Right renal pelvis (tissue), 4 donors: ENCODE measurements at places on chromosomes 6 and 20. TPM values are rescaled to one million over a fixed set of nuclear protein-coding genes. Genes with fewer than 3 reads are reported as not detected.

- DNase-seq, result no peak
Measured at GRCh38 chr20:59026904-59027740, 5.0 kb downstream of the ATP5F1E start.

GRCh38 chr6:147930745-147931144 lies 411.9 kb upstream of the SASH1 start:
- no peak for DNase-seq

GRCh38 chr6:96520171-96521115 lies 1.2 kb upstream of the UFL1 start:
- DNase-seq, result no peak

GRCh38 chr6:15518057-15518456 lies 144.8 kb downstream of the DTNBP1 start:
- DNase-seq, result no peak

DNA sequence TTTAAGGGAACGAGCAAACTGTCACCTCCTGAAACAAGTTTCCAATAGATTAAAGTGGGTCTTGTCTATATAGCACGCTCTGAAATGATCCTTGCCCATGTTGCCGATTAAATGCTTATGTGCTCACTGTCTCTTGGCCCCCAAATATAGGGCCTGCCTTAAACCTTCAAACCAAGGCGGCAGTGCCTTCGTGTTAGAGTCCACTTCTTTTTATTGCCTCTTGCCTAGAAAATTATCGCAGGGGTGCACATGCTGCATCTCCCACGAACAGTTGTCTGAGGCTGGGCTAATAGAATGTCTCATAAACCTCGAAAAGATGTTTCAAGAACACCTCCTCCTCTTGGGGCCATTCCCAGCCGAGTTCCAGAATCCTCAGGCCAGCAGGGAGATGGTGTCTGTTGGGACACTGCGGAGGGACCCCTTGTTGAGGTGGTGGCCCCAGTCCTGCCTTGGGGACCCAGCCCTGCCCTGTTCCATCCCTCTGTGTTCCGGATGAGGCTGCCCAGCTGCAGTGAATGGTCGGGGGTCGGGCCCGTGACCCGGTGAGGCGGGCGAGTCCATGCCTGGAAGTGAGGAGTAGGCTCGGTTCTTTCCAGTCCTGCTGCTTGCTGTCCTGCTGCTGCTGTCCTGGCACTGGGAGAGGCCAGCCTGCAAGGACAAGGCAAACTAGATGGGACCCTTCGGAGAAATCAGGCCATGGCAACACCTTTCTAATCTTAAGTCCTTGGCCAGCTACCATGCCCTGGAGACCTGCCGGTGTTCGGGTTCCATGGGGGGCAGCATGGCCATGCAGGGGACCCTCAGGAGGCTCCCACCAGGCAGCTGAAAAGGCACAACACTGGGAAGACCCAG lies 34.7 kb upstream of the SLCO4A1 start:
- DNase-seq, result no peak

The CCN6 gene
- 2.8 TPM for polyA plus RNA-seq

The SPAG4 gene
- 2.0 TPM for polyA plus RNA-seq

DNA sequence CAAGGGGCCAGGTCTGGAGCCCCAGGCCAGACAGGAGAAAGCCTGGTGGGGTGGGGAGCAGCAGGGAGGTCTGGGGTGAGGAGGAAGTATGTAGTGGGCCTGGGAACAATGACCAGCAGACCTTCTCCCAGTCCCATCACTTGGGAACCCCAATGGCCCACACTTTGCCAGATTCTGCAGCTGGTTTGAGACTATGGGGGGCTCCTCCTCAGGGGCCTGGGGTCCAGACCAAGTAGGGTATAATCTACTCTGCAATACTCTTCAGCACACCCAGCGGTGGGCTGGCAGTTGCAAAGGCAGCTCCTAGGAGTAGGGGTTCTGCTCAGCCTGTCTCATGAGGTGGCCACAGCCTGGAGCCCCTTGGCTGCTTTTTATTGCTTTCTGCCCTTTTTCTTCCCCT lies 52.8 kb downstream of the NPEPL1 start:
- no peak for DNase-seq

DNA sequence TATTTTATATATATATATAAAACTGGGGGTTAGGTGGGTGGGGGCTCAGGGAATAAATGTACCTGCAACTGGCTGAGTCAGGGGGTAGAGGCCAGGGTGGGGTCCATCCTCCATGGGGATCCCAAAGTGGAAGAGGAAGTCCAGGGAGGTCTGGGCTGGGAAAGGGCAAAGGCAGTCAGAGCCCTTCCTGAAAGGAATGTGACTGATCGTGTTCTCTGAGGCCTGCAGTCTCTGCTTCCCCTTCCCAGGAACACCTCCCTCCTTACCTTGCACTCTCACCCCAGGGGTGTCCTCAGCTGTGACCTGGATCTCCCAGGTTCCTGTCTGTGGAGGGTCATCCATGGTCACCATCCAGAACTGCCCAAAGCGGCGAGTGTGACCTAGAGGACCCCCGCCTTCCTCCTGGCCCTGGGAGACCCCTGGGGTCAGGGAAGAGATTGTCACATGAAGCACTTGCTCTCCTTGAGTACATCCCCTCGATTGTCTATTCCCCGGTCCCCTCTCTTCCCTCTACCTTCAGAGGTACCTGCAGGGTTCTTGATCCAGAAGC lies 4.7 kb downstream of the SAPCD1 start:
- DNase-seq, result no peak

The LPA gene
- 0.06 TPM for polyA plus RNA-seq

DNA sequence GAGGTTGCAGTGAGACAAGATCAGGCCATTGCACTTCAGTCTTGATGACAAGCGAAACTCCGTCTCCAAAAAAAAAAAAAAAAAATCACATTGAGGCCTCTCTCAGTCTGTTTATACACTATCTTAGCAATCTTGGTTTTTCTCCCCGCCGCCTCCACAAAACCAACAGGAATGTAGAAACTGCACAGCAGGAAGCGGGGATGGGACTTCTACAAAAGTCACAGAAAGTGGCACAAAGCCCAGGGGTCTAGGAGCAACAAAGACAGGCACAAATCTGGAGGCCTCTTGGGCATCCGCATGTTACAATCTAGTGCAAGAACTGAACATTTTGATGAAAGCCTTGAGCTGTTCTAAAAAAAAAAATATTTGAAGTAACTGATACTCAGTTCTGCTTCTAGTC lies 48.6 kb downstream of the KDM1B start:
- no peak for DNase-seq
